ENCODE measurements at places on chromosomes 16 and 17.

- no peak for DNase-seq
Observed at GRCh38 chr16:54867302-54867832, 63.3 kb upstream of the IRX5 start.

DNA sequence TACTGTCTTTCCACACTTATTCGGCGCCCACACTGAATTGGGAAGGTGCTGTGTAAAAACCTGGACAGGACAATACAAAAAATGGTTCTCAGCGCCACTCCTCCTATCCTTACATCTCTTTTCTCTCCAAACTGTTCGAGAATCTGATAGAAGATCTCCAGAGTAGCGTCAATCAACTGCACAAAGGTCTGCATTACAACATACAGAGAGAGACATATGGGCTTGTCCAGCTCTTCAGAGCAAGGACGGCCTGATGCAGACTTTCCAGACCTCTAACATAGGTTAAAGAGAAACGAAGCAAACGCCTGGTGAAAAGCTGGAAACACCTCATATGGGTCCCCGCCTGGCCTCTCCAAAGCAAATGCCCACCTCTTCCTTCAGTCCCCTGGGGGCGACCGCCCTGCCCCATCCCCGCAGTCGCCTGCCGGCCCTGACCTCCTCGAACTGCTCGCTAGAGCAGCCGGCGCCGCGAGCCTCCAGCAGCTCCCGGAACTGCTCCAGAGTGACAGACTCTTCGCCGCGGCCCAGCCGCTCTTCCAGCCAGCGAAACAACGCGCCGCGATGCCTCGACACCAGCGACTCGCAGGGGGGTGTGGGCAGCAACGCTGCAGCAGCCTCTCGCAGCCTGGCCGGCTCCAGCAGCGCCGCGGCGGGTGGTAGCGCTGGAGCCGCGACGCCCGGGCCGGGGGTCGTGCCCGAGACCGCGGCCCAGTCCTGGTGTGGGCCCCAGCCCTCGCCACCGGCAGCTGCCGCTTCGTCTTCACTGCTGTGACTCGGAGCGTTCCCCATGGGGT is 526 bp downstream of the ZZEF1 start:
- DNase-seq: no peak

- DNase-seq: no peak
Observed at GRCh38 chr17:1011138-1011537, 14.2 kb downstream of the TIMM22 start.

GRCh38 chr17:82242977-82243647 is 14.3 kb downstream of the SLC16A3 start:
- DNase-seq: no peak

GRCh38 chr16:84563786-84564420 is 54.0 kb downstream of the COTL1 start:
- DNase-seq: no peak

- peak; percentile 99 for DNase-seq
Observed at GRCh38 chr17:81394921-81395599, at the start of gene BAHCC1. Gene BAHCC1, plus strand, starts transcription at chr17:81395457. Its CDS starts 4,283 bp downstream, at chr17:81399740.

GRCh38 chr16:61214780-61215179 is 821.5 kb downstream of the CDH8 start:
- DNase-seq: no peak

DNA sequence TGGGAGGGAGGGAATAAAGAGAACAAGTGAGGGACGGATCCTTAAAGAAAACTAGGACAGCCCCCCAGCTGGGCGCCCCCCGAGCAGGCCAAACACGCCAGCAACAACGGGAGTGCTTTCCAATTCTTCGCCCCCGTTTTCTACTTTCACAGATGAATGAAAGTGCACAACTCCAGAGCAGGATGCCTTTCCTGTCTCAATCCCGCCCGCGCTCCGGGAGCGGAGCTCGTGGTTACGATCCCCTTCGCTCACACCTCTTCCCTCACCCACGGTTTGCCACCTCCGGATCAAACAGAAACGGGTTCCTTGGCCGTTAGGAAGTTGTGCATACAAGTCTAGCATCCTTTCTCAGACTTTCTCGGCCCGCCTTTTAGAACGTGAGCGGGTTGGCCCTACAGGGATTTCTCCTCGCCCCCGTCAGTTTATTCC is 680 bp downstream of the SKA2 start:
- peak; percentile 63 for DNase-seq

- DNase-seq: no peak
Observed at GRCh38 chr16:66189951-66190350, 176.5 kb upstream of the CDH5 start.

DNA sequence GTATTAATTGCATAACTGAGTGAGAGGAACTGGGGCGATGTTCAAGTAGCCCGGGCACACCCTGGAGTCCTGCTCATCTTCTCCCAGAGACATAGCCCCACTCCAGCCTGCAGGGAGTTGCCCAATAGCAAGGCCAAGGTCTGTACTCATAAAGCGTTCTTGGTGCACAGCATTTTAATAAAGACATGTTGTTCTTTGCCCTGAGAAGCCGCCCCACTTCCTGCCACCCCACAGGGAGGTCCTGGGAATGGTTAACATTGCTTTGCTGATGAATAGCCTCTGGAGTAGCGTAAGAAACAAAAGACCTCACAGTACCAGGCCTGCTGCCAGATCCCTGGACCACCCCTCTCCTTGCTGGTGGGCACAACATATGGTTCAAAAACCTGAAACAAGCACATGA is 21.6 kb upstream of the CDH1 start:
- no peak for DNase-seq

DNA sequence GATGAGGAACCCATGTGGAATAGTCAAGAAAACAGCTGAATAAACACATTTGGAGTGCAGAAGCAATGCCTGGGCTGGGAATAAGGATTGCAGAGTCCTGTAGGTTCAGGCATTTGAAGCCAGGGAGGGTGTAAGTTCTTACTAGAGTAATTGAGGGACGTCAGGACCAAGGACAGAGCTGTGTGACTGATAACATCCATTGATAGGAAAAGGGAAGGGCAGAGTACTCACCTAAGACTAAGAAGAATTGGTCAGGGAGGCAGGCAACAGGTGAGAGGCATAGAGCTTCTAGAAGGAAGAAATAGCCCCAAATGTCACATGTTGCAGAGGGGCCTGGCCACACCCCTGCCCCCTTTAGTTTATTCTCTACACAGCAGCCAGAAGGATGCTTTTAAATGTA is 79.8 kb upstream of the TMEM132E start:
- DNase-seq: no peak

GRCh38 chr17:40035162-40035559 is 19.0 kb downstream of the MED24 start:
- peak; percentile 52 for DNase-seq

Measured in HAP-1 (cell line).